Germinal center (tissue), 1 donor: ENCODE measurements at places on chromosomes 4 and X.

DNA sequence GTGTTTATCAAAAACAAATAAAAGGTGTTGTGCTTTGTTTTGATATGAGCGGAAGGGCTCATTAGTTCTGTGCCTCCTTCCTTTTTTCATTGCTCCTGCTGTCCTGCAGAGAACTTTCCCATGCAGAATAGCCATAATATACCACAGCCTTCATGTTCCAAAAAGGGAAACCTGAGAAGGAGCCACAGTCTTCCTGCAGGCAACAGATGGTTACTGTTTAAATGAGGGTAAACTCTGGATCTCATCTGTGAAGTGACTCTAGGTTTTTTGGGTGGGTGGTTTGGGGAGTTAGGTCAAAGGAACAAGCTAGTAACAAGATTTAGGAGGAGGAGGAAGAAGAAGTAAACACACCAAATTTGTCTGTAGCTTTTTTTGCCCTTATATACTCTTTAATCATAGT, 131.8 kb downstream of the BMPR1B start:
- no peak for DNase-seq

GRCh38 chrX:43655151-43656004, 721 bp upstream of the MAOA start:
- DNase-seq, result peak; percentile 2

DNA sequence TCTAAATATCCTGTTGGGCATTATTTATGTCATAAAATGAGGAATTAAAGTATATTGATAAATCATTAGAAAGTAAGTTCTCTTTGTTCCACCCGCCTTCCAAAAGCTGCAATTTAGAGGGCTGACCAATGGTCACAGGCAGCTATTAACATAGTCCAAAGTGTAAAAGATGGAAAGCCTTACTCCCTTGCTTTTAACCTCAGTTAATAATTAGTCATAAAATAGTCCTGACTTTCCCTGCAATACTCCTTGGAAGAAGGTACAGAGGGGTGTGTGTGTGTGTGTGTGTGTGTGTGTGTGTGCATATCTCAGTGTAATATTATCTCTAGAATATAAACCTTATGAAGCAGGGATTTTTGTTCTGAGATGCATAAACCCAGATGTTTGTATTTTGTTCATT, 275.4 kb downstream of the FAT4 start:
- no peak for DNase-seq

DNA sequence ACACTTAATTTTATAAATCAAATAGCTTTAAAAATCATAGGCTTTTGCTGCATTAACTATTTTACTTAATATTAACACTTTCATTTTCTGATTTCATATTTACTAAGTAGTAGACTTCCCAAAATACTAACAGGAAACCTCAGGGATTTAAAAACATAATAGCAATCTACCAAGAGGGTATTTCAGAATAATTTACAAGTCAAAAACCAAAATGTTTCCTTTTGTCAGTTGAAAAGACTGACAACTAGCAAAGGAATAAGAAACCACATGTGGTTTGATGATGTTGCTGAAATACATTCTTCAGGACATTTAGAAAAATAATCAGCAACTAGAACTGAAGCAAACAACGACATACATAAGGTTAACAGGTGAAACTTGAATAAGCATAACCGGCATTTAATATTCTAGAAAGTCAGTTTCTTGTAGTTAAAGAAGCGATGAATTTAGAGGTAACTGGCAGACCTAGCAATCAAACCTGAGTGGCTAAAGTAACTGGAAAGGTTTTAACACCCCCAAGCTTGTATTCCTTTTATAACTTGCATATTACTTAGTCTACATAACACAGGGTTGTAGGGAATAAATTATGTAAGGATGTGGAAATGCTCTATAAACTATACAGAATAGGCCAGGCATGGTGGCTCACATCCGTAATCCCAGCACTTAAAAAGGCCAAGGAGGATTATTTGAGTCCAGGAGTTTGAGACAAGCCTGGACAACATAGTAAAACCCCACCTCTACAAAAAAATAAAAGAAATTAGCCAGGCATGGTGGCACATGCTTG, 40.0 kb downstream of the DHX15 start:
- DNase-seq, result no peak
